A673 (cell line): ENCODE measurements at places on chromosomes 5 and 9.
A peak's percentile ranks its signal among the peaks of the same experiment; 100 is the strongest.

- DNase-seq, result no peak
Measured at GRCh38 chr9:112198646-112199045, 23.5 kb upstream of the SUSD1 start.

- DNase-seq, result peak; percentile 43
Measured at GRCh38 chr5:89729623-89730301, 679.8 kb downstream of the CETN3 start.

DNA sequence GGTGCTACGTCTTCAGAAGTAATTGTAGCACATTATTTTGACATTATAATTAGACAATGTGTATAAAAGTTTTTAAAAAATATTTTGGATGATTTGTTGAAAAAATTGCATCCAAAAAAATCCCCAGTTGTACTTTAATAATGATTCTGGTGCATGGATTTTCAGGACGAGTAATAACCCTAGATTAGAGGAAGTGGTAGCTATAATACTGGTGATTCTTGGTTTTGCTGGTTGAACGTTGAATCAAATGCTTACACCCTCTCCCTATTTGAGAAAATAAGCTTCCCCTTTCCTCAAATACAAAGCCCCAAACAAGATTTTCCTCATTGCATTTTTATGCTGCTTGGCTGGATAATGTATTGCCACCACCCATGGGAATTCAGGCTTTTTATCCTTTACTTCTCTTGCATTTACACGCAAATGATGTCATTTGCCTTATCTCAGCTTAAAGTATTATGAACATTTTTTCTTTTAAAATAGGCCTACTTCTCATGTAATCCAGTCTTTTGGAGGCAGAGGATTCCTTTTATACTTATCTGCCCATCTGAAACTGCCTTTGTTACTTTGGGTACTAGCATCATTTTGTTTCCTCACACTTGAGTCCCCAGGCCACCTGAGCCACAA, 86.3 kb downstream of the UBE2R2 start:
- DNase-seq, result peak; percentile 33

- DNase-seq, result no peak
Measured at GRCh38 chr5:28190011-28190410, 1151.6 kb upstream of the CDH9 start.

- no peak for DNase-seq
Measured at GRCh38 chr9:89825669-89826068, 220.9 kb downstream of the GADD45G start.

- no peak for DNase-seq
Measured at GRCh38 chr5:133539818-133540217, 72.5 kb downstream of the FSTL4 start.

DNA sequence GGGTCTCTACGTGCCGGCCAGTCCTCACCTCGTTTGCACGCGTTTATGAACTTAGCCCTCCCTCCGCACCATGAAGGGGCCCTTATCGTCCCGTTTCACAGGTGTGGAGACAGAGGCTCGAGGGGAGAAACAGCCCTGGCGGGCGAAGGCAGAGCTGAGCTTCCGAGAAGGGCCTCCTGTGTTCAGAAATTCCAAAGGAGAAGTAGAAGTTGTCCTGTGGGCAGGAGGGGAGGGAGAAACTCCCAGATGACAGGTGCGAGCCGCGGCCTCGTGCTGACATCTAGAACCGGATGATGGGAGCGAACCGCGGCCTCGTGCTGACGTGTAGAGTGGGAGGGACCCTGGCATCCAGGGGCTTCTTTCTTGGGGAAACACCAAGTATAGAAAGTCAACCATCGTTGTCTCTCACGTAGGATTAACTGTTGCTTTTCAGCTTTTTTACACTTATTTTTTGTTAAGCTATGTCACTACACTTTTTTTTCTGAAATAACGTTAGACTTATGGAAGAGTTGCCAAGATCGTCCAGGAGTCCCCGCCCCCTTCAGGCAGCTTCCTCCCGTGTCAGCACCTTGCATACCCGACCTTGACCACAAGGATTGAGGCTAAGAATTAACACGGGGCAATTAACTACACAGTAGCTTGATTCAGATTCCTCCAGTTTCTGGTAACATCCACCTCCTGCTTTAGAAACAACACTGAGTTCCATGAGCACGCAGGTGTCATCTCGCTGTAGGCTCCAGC, 42.8 kb upstream of the NKD2 start:
- no peak for DNase-seq

DNA sequence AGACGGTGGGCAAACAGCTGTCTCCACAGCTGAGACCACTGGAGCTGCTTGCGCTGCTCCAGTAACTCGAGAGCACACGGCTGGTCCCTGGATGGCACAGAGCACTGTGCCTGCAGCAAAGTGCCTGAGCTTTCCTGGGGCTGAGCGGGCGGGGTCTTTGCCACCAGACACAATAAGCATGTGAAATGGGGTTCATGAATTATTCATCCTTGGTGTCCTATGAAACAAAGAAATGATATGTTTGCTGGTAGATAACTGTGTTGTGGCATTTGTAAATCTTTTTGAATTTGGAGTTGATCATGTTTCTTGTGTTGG, 151.7 kb upstream of the MPDZ start:
- peak; percentile 52 for DNase-seq

GRCh38 chr9:8025551-8025950, 226.0 kb upstream of the DMAC1 start:
- no peak for DNase-seq

- peak; percentile 45 for DNase-seq
Measured at GRCh38 chr9:72589667-72590521, 68.5 kb downstream of the TMC1 start.

GRCh38 chr5:42495914-42496313, 72.7 kb downstream of the GHR start:
- no peak for DNase-seq

GRCh38 chr5:72860499-72860898, 44.0 kb downstream of the TNPO1 start:
- DNase-seq, result peak; percentile 29

DNA sequence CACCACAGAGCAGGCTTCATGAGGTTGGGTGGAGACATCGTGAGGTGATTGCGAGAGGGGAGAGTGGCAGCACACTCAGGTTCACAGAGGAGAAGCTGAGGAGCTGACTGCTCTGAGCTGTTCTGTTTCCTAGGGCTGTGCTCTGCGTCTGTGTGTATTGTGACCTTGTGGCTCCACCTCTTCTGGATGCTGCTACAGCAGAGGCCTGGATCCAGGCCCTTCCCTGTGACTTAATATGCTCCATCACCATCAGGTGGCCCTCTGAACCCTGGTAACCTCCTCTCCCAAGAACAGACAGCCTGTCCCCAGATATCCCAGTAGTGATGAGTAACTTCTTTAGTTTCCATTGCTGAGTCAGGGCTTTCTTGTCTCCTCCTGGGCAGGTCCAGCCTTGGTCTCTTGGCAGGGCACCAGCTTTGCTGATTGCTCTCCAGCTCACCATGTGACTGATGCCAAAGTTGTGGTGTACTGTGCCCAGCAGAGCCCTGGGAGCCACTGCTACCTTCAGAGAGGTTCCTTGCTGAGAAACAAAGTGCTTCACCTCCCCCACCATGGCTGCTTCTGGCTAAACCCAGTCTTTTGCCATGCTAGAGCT, 212.8 kb upstream of the CHD1 start:
- peak; percentile 3 for DNase-seq

GRCh38 chr5:72355706-72356299, 35.6 kb downstream of the PTCD2 start:
- DNase-seq, result peak; percentile 47

DNA sequence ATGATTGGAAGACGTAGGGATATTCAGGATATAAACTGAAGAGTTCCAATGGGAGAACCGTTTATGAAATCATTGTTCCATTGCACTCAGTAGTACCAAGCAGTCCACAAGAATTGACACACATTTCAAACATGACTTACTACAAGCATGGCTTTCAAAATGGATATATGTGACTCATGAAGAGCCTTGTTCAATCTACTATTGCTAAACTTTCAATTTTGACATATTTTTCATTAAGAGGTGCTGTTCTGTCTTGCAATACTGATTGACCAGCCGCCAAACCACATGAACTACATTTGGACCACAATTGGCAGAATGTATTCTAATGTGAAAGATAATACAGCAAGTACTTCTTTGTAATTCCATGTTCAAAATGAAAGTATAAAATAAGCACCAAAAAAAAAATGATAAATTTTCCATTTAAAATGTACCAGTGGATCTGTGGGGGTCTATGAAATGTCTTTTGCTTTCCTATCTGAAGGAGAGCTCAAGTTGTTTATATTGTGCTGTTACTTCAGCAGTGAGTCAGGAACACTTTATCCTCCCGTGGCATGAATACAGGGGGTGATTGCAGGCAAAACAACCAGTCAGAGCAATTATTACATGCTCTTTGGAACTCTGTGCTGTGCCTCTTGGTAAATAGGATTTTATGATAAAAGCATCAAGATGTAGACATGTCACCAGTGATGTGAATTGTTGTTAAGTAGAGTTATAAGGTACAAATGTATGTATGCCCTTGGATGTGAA, 366.0 kb downstream of the ARRDC3 start:
- DNase-seq, result no peak

GRCh38 chr5:170536525-170536924, 32.7 kb downstream of the KCNIP1 start:
- DNase-seq, result no peak

DNA sequence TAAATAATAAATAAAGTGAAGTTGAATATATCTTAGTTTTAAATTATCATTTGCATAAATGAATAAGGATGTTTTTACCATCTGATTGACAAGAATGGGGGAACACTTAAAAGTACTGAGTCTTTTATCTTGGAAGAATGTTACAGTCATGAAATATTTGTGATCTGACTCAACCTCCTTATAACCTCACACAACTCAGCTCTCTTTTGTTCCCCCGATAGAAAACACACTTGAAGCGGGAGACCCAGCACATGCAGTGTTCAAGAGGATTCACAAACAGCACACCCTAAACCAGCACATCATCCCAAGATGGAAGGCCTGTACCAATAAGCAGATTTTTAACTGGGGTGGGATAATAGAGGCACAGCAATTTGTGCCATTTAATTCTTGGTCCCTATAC, 15.5 kb downstream of the BAAT start:
- no peak for DNase-seq

DNA sequence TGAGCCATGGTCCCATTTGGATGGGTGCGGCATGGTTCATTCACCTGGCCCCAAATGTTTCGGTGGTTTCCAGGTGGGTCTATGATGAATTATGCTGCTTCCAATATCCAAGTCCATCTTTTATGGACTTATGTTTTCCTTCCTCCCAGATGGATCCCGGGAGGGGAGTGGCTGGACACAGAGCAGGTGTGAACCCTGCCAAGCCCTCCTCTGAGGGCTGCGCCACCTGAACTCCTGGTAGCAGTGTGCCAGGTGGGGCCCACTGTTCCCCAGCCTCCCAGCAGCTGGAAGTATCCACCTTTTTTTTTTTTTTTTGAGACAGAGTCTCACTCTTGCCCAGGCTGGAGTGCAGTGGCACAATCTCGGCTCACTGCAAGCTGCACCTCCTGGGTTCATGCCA, 42.9 kb downstream of the WNK2 start:
- DNase-seq, result no peak

DNA sequence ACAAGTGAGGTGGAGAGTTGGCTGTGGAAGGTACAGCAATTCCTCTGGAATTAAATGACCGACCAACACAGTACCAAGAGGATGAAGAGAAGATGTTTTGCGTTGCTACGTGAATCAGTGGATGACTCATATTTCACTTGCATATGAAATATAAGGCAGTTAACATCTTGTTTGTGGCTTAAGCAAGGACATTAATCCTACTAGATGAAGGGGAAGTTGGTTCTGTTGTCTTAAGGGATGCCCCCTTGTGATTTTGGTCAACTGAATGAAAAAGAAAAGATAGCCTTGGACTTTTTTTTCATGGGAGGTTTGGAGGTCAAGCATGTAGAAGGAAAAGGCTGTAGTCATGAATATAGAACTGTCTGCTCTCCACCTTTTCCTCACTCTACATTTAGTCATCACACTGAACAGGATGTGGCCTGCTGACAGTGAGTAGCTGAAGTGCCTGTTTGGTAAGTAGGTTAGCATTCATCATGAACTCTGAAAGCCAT, 33.9 kb downstream of the VLDLR start:
- peak; percentile 7 for DNase-seq

DNA sequence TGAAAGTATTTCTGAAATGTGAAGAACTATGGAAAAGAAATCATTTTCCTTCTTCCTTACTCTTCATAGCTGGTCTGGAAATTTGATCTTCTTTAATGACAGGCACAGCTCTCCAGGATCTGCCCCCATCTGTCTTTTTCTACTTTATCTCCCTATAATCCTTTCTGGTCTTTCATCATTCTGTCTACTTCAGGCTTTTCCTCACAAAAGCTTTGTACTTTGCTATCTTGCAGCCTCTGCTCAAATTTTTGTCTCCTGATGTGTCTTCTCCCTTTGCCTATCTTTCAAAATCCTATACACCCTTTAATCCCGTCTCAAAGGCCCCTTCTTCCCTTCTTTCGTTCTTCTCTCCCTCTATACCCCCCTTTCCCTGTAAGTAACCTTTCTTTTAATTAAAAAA, 114.9 kb upstream of the ATP10B start:
- DNase-seq, result no peak

DNA sequence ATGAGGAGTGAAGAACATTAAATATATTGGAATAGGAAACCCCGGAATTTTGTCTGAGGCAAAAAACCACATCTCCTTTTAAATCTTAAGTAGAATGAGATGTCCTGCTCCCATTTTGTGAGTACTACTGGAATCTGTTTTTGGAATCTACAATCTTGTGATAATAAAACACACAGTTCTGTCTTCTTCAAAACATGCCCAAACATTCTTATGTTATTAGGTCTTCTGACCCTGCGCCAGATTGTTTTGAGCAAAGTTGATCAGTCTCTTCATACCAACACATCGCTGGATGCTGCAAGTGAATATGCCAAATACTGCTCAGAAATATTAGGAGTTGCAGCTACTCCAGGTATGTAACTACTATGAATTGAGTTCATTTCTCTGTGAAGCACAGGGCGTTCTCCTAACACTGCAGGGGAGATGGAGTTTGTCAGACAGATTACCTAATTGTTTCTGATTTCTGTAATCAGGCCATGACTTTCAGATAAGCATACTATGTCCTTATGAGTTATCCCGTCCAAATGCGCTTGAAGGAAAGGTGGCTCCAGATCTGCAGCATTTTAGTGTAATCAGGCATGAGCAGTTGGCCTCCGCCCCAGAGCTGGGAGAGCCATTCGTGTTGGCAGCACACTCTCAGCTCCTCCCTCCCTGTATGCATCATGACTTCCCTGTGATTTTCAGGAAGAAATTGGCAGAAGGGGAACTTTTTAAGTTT, 88.0 kb downstream of the NLN start:
- no peak for DNase-seq

GRCh38 chr9:107274953-107275422, 8.1 kb upstream of the RAD23B start:
- DNase-seq, result peak; percentile 66

DNA sequence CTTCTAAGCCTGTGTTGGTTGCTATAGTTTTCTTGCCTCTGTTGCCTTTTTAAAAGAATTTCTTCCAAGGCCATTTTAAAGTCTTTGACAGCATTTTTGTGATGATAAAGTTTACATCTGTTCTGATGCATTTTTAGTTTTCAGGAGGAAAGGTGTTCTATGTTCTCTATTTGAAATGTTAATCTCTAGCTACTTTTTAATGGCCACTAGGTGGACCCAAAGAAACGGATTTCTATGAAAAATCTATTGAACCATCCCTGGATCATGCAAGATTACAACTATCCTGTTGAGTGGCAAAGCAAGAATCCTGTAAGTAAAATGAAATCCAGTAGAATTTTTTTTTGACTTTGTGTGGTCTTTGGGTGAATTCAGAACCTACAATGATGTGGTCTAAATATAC, 60.2 kb downstream of the MELK start:
- peak; percentile 44 for DNase-seq

GRCh38 chr9:112377684-112378327, 2.1 kb upstream of the HSDL2 start:
- no peak for DNase-seq
